Foreskin fibroblast (primary cell): ENCODE measurements at places on chromosomes 5 and 9.

DNA sequence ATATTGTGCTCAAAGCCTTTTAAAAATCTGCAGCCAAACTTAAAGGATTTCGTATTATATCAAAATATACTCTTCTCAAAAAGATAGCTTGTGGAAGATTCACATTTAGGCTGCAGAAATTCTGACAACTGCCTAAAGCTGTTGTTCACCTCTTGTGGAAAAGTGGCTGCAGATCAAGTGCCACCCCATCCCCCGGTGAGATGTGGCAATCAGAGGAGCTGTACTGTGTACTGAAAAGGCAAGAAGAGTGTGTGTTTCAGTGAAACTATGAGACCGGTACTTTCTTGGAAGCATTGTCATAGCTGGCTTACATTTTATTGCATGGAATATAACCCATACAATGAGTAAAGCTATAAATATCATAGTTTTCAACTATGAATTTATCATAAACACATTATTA, 64.3 kb downstream of the CDH18 start:
- no peak for DNase-seq

GRCh38 chr9:99778308-99778707, 43.4 kb upstream of the NR4A3 start:
- DNase-seq: peak; percentile 64

DNA sequence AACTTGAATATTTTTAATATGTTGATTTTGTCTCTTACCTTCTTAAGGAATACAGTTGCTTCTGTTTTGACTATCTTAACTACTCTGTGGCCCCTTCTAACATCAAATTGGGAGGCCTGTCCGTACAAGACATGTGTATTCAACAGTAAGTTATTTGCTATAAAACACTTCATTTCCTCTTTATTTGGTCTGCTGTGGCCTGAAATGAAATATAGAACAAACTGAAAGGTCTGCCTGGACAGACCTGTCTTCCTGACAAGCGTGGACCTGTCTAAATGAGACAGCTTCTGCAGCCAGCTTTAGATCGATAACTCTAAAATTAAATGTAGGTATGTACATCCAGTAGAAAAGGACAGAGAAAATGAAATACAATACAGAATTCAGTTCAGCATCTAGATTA, 2.2 kb upstream of the LPAR1 start:
- DNase-seq: no peak

GRCh38 chr9:2727966-2728613, 10.8 kb downstream of the KCNV2 start:
- peak; percentile 82 for DNase-seq

GRCh38 chr5:148825716-148826052, 727 bp upstream of the ADRB2 start:
- peak; percentile 64 for DNase-seq

- DNase-seq: peak; percentile 63
These were observed 303.7 kb upstream of the PAPPA start for GRCh38 chr9:115849679-115850412.

- DNase-seq: no peak
These were observed 256.9 kb downstream of the TRIM32 start for GRCh38 chr9:116943970-116944369.

GRCh38 chr9:122536134-122536533, 9.0 kb upstream of the OR1N1 start:
- DNase-seq: peak; percentile 22

DNA sequence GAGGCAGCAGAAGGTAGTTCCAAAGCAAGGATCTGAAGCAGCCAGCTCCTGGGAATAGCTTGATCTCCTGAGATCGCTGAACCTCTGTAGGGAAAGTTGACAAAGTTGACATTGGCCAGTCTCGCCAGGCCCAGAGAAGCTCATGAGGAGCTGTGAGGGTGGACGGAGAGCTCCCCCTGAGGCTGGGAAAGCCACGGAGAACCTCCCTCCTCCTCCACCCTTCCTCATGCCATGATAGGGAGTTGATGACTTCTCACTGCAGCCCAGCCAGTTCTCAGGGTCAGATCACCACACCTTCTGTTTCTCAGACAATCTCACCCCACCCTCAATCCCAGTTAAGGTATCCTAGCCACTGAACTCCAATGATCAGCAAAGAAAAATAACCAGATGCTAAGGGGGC, 30.4 kb upstream of the KCNV2 start:
- DNase-seq: no peak

DNA sequence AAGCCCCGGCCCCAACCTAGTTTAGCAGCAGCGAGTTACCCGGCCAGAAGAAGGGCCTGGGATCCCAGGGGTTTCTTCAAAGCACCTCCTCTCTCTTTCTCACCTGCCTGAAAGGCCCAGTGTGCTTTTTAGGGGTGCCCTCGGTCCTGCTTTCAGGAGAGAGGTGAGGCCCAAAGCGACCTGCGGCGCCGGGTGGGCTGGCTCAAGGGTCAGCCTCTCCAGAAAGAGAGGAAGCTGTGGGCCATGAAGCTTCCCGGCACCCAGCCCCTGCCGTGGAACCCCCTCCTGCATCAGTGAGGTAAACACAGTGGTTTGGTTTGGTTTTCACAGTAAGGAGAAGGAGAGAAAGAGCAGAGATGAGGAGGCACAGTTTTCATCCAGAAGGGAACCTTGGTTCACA, 4.3 kb downstream of the FOXB2 start:
- DNase-seq: no peak

- DNase-seq: peak; percentile 78
These were observed 6.5 kb upstream of the TLE4 start for GRCh38 chr9:79565245-79565644.

- DNase-seq: no peak
These were observed 48.7 kb downstream of the TIMD4 start for GRCh38 chr5:156914371-156914737.

- no peak for DNase-seq
These were observed 38.8 kb upstream of the PTPN3 start for GRCh38 chr9:109536859-109537258.

DNA sequence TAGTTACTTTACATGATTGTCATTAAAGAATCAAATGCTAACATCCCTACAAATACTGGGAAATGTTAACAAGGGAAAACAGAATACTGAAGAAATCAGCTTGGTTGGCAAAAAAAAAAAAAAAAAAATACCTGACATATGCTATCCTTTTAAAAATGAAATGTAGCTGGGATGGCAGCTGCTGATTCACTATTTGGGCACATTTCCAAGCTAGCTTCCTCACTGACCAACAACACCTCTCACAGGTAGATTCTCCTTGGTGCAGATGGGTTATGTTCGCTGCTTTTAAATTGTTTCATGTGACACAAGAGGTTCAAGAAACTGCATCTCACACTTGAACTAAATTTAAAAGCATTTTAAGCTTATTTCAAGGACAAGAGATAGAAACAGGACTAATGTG, 6.1 kb upstream of the PRUNE2 start:
- no peak for DNase-seq

GRCh38 chr9:134800791-134801339, 79.7 kb upstream of the FCN2 start:
- DNase-seq: no peak

- DNase-seq: no peak
These were observed 35.1 kb upstream of the PCA3 start for GRCh38 chr9:76729116-76729515.

DNA sequence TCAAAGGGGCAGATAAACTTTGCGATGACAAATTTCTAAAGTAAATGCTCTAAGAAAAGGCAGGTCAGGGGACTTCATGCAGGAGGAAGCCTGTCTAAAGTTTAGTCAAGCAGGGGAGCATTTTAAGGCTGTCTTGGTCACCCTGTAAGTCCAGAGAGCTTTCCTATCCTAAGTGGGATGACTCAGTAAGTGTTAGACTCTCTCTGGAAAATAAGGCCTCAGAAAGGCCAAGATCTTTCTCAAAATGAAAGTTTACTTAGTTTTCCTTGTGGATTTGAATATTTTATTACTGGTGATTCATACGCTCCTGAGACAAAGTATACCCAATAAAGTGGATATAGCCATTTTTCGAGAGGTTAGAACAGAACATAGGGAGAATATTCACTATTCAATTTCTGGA, 806.9 kb upstream of the CDH9 start:
- no peak for DNase-seq

GRCh38 chr5:160506006-160507004, 84.7 kb downstream of the PTTG1 start:
- peak; percentile 35 for DNase-seq

GRCh38 chr9:112119225-112120029, 55.7 kb downstream of the SUSD1 start:
- no peak for DNase-seq

GRCh38 chr5:181112476-181112875, 18.5 kb downstream of the OR2V1 start:
- no peak for DNase-seq

- DNase-seq: peak; percentile 77
These were observed 36.0 kb downstream of the RCL1 start for GRCh38 chr9:4828761-4829160.

- DNase-seq: no peak
These were observed 121.6 kb downstream of the ADAMTSL1 start for GRCh38 chr9:18595597-18595996.

DNA sequence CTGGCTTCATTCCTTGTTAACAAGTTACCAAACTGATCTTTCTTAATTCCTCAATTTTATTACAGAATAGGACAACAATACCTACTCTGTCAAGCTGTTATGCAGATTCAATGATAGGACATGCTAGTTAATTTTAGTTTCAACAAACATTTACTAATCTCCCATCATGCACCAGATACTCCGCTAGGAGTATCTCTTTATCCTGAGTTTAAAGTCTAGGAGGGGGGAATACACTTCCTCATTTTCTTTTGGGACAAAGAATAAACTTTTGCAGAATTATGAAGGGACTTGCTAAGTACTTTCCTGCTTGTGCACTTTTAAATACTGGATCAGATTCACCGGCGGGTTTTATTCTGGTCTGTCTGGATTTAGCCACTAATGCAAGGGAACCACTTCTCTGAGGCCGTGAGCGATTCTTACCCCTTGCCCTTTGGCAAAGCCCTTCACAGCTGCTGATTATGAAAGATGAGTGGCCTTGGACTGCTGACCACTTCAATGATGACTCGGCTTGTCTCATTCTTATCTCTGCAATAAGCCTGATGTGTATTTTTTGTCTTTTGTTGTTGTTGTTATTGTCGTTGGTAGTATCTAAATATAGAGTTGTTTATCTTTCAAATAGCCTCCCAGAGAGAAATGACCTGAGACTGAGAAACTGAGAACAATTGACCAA, 73.9 kb downstream of the RMI1 start:
- peak; percentile 4 for DNase-seq

DNA sequence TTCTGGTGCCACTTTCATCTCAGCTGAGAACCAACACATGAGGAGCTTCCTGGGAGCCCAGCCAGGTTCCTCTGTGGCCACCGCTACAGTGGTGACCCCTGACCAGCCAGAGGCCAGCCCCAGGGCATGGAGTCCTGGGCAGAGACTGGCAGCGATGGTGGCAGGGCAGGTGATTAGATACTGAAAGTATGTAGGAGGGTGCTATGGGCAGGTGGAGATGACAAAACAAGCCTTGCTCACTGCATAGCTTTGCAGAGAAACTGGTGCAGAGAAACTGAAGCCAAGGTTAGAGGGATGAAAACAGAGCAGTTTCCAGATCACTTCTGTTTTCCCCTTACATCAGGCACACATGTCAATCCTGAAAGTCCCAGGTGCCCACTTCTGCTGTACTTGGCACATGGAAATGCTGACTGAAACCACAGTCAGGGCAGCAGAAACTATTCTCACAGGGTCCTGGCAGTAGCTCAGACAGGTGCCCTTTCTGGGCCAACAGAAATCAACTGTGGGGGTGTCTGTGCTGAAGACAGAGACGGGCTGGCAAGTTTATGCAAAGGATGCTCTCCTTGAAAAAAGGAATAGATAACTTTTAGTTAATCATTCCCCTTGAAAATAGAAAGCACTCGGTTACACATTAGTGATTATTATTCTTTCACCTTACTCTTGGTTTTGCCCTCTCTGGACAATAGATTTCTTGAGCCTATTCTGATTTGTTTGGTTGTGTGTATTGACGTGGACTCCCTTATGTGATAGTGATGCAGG, 90.3 kb downstream of the ANKRD55 start:
- no peak for DNase-seq

- no peak for DNase-seq
These were observed 123.2 kb downstream of the SNCAIP start for GRCh38 chr5:122435234-122435633.

DNA sequence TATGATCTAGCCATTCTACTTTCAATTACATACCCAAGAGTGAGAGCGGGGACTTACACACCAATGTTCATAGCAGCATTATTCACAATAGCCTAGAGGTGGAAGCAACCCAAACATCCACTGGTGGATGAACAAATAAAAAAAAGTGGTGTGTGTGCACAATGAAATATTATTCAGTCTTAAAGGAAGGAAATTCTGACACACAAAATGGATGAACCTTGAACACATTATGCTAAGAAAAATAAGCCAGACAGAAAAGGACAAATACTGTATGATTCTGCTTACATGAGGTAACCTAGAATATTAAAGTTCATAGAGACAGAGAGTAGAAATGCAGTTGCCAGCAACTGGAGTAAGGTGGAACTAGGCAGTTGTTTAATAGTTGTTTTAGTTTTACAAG, 22.1 kb downstream of the ETF1 start:
- DNase-seq: no peak

GRCh38 chr9:38112049-38112448, 43.0 kb upstream of the SHB start:
- no peak for DNase-seq

DNA sequence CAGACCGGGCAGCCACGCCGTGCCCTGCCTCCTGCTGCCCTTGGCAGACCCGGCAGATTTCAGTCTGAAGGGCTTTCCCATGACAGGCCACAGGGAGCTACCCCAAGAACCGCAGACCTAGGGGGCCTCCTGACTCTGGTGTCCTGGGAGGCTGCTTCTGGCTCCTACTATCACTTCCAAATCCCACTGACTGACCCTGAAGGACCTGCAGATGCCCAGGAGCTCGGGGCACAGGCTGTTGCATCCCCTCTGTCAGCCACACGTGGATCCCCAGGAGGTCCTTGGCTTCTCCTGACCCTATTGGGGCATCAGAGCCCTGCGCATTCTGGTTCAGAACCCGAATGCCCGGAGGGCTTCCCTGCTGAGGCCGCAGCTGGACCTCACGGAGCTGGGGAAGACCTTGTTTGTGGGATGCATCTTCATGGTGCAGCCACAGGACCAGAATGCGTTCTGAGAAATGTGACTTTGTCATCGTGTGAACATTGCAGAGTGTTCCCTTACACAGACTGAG, 81.3 kb upstream of the IRX4 start:
- no peak for DNase-seq

DNA sequence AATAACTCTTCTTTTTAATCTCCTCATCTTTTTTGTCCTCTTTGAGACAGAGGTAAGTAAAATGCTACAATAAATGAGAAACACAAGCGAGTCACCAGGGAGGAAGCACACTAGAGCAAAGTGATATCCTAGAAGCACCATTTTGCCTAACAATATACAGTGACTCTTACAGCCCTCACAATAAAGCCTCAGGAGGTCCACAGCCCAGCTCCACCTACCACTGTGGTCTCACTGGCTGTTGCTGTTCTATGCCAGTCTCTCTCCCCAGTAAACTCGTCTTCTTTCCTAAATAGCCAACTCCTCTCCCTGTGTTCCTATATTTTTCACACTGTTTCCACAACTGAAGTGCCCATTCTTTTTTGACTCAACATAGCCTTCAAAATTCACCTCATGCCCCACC, 44.3 kb downstream of the TNFSF15 start:
- DNase-seq: no peak
